Head of caudate nucleus (tissue), 42 donors: ENCODE measurements at places on chromosomes 1 and 21.

DNA sequence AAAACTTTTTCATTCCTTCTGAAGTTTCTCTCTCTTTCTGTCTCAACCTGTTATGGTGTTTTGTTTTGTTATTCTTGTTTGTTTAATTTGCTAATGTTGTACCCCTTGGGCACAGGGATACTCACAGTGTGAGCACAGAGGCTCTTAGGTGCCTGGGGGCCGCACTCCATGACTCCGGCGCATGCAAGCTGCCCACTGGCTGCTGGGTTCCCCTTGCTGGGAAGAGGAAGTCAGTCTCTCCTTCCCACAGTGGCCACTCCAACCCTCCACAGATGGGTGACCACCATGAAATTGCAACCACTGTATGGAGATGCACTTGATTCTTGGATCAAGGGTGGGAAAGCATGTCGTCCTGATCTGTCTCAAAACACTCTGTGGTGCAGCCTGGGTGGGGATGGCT is 4.6 kb upstream of the CD1A start:
- no peak for DNase-seq

- no peak for DNase-seq
Observed at GRCh38 chr21:46675595-46676280, 40.3 kb downstream of the PRMT2 start.

- DNase-seq, result no peak
Observed at GRCh38 chr1:227779021-227779441, 36.4 kb upstream of the PRSS38 start.

DNA sequence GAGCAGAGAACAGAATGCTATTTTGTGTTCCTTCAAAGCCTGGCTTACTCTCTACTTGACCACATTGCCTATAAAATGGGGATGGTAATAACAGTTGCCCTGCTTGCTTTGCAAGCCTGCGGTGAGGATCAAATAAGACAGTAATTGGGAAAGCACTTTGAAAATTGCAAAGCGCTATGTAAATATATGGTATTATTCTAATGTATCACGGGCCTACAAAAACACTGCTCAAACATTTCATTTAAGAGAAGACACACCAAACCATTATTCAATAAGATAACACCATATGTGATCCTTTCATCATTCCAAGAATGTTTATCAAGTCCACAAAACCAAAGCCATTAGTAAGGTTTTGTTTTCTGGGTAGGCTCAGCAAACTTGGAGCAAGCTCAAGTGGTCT is 208.4 kb downstream of the ROR1 start:
- DNase-seq, result no peak

- DNase-seq, result no peak
Observed at GRCh38 chr1:109878531-109879104, 32.0 kb upstream of the CSF1 start.

- no peak for DNase-seq
Observed at GRCh38 chr1:247434005-247434404, 18.0 kb downstream of the NLRP3 start.

DNA sequence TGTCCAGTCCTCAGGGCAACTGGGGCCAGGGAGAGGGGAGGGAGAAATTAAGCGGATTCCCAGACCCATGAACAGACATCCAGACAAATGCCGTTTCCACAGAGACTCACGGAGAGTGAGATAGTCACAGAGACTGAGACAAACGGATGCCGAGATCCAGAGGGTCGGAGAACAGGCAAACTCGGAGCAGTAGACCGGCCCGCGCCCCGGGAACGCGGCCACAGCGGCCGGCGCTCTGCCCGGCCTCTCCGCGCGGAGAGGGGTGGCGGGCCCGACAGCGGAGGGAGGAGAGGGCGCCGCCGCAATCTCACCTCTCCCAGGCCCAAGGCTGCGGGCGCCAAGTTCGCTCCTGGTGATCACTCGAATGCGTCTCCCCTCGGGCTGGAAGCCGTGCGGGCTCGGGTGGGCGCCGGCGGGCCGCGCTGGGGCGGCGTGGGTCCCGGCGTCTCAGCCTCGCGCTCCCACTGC is 831 bp upstream of the FOXD2 start:
- DNase-seq, result no peak

GRCh38 chr1:214310010-214310409 is 29.1 kb downstream of the SMYD2 start:
- no peak for DNase-seq
